EL (cell line): ENCODE measurements at places on chromosomes 2 and 18.

GRCh38 chr18:50313031-50313607, 25.6 kb upstream of the CXXC1 start:
- no peak for DNase-seq

- no peak for DNase-seq
Observed at GRCh38 chr2:120609826-120610395, 125.8 kb upstream of the GLI2 start.

GRCh38 chr18:25061395-25061794, 290.6 kb downstream of the ZNF521 start:
- DNase-seq: no peak

DNA sequence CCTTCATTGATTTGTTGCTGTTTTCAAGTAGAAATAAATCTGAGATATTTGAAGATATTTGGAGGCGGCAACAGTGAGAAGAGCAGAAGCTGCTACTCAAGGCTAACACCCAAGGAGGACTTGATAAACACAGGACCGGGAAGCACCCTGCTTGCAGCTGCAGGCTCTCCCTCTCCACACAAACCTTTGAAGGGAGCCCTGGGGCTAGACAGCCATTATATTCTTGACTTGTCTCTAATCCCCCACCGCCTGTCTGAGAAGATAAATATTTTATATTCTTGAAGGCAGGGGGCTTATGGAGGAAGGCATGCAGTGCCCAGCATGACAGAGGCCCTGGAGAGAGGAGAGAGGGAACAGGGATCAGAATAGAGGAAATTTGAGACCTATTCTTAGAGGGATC, 50.9 kb upstream of the SMAD2 start:
- no peak for DNase-seq

DNA sequence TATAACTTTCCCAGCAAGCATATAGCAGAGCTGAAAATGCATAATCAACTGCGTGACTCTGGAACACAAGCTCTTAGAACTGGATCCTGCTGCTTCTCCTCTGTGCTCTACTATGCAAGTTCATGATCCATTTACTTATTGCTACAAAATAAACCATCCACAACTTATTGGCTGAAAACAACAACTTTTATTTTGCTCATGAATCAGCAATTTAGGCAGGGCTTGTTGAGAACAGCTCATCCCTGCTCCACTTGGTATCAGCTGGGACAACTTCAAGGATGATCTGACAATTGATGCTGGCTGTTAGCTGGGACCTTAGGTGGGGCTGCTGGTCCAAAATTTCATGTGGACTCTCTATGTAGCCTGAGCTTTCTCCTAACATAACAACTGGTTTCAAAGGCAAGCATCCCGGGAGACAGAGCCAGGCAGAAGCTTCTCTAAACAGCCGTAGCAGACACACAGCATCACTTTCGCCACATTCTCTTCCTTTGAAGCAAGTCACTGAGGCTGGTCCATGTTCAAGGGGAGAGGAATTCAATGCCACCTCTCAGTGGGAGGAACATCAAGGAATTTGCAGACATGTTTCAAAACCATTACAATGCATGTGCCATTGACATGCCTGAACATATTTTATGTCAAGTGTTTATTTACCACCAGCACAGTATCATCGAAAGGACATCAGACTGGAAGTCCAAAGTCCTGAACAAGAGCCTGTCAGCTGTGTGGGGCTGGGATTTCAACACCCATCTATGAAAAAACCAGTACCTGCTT, 153.1 kb upstream of the PKDCC start:
- DNase-seq: no peak

GRCh38 chr2:182716650-182716979, 558 bp downstream of the DNAJC10 start:
- no peak for DNase-seq

DNA sequence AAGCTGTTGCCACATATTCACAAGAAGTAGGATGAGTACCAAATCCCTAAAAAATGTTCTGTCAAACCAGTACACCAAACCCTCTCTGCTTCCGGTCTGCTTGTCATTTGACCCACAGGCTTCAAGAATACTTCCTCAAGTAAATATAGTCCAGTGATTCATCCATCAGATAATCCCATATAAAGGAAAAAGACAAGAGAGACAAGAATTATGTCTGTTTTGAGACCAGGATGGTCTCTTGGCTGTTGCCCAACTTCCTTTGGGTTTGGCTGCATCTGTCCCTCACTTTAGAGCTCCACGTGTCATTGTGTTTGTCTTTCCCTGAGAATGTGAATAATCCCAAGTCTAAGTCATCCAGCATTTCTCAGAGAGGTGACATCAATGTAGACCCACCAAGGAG, 91.5 kb upstream of the NRP2 start:
- peak; percentile 72 for DNase-seq

- peak; percentile 70 for DNase-seq
Observed at GRCh38 chr2:163735685-163736432, at the start of gene FIGN. FIGN (minus strand) TSS chr2:163736008; CDS start chr2:163734927, 1,081 bp downstream.

- DNase-seq: no peak
Observed at GRCh38 chr18:34758378-34758948, 48.4 kb downstream of the DTNA start.

GRCh38 chr2:48532824-48533223, 2.9 kb downstream of the STON1 start:
- DNase-seq: no peak

GRCh38 chr2:134782792-134783191, 55.6 kb upstream of the ACMSD start:
- peak; percentile 26 for DNase-seq

DNA sequence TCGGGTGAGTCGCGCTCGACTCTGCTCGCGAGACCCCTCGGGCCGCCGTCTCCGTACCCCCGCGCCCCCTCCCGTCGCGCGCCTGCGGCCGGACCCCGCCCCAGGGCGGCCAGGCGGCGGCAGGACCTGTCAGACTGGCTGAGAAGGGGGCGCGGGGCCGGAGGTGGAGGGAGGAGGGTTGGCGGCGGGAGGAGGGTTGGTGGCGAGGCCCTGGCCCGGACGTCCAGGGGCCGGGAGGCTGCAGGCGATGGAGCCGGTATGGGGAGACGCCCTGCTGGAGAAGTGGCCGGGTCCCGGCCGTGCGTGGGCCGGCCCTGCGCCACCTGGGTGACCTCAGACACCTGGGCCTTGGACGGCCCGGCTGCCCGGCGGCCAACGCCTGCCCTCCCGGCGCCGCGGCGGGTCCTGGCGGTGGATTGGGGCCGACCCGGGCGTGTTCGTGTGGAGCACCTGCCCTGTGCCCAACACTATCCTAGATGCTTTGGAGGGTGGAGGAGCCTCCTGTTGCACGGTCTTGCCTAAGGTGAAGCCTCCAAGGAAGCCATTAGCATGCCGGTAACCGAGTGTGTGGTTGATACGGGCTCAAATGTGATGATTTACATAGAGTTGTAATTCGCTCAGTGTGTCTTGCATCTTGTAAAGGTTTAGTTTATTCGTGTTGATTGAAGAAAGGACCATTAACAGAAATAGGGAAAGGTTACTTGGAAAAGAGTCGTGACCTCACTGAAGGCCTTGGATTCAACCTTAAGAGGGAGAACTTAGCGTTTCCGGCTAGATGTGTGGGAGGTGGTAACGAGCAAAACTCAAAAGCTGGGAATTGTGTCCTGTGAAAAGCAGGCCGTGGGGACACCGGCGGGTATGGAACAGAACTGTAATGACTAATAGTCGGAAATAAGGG, 550 bp downstream of the MYL12B start:
- DNase-seq: peak; percentile 39

DNA sequence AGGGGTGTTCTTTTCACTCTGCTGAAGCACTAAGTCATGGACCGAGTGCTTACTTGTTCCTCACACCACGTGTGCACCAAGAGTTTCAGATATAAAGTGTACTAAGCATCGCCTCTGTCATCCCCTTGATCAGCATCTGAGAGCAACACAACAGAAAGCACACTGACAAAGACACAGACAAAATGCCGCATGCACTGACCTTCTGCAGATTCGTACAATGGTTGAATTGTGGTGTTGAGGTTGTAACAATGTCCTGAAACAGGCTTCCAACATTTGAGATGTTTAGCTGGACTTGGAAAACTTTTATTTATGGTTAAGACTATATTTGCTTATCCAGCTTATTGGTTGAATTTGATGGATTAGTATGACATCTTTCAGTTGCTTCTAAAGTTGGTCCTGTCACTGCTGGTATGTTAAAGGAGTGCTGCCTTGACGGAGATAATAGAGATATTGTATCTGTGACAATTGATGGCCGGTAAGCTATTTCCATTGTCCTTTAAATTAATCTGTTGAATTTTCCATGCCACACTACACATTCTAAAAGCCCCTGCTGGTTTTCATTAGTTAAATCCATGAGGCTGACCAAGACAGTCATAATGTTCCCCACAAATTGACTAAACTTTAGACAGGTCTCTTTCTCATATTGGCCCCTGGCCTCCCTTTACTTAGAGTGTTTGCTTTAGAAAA, 99.9 kb downstream of the CBLN2 start:
- DNase-seq: no peak

- peak; percentile 14 for DNase-seq
Observed at GRCh38 chr2:239433777-239434403, 33.1 kb upstream of the HDAC4 start.

DNA sequence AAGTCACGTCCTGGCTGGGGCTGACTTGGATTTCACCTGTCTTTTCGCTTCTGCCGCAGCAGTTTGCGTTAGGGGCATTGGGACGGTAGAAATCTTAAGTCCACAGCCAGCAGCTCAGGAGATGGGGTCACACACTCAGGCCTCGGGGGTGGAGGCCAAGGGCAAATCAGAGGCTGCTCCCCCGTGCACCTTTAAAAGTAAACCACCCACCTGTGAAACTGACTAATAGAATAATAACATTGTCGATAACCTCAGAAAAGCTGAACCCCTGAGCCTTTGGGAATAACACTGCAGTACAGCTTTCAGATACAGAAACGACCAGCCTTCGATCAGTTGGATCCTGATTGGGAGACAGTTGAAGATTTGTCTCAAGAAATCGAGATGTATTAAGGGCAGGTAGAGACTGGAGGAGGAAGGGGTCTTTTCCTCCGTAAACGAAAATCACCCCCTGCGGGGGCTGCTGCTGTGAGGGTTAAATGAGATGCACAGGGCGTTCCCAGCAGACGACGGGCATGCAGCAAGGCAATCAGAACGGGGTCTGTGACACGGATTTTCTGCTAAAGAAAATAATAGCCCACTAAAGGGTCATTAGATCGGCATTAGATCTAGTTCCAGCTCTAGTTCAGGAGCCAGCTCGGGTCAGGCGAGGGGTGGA, 16.4 kb upstream of the NFATC1 start:
- no peak for DNase-seq

- DNase-seq: peak; percentile 68
Observed at GRCh38 chr2:215712871-215713790, 277.3 kb upstream of the FN1 start.

DNA sequence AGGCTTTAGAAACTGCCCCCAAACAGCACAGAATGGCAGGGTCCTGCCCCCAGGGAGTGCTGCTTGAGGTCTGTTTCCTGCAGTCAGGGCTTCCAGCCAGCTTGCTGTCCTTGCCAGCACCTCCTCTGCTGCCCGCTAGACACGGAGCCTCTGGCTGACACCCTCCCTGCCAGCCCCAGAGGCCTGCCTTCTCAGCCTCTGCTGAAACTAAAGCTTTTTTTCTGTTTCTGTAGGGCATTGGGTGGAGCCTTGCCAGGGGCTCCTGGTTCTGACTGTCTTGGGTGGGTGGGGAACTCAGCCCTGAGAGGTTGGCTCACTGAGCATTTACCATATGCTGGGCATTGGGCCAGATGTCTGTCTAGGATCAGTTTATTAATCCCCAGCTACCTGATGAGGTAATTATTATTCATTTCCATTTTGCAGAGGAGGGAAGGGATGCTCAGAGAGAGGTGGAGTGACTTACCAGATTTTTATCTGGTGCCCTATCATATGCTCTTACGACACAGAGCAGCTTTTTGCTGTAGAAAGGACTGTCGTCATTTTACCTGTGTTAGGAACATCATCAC, 35.4 kb downstream of the INPP4A start:
- DNase-seq: peak; percentile 71

GRCh38 chr18:29154758-29155725, 978.1 kb upstream of the CDH2 start:
- peak; percentile 92 for DNase-seq

DNA sequence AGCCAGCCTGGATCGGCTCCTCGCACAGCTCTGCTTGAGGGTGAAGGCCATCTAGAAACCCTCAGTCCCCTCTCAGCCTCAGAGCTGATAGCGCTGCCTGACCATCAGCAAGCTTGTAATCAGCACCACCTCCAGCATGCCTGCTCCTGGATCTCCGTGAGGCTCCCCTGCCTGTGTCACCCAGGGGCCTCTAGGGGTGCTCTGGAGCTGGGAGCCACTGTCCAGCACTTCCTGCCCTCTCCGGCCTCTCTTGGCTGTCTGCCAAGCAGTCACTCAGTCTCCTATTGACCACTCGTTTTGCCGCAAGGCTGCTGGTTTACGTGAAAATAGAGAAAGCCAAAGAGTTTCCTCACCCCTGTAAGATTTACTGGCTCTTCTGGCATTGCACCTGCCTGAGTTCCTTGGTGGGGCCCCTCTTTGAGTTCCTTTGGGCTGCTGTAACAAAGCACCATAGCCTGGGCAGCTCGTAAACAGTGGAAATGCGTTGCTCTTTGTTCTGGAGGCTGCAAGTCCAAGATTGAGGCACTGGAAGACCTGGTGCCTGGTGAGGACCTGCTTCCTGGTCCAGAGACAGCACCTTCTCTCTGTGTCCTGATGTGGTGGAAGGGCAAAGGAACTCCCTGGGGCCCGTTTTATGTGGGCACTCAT, 17.9 kb downstream of the CAPN10 start:
- DNase-seq: peak; percentile 63

DNA sequence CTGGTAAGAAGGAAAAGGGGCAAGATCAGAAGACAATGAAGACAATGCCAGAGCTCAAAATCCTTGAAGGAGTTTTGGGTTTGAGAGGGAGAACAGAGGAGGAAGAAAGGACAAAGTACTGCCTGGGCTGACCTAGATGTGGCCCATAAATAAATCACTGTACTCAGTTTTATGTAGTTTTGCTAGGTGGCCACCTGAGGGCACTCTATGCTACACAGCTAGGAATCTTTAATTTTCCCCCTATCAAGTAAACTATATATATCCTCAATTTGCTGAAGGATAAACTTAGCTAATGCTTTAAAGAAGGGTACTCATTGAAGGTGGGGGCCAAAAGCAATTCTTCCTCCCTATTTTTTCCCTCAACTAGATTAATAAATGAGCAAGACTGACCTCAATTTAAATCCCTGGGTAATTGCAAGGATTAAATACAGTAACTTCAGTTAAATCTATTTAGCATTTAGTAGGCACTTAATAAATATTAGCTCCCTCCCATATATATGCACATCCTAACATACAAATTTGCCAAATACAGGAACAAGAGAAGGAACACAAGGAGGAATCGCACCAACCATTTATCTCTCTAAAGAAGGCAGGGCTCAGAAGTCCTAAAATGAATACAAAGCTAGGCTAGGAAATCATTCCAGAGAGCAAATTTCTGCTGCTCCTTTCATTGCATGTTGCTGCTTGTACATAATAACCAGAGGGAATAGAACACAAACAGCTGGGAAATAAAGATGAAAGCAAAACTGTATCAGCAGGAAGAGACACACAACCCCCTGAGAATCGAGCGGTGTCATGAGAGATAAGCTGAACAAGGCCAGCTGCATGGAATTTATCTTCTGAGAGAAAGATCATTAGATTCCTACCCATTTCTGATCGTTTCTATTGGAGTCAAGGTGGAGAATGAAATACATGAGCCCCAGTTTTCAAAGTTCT, 540.1 kb downstream of the NRXN1 start:
- peak; percentile 7 for DNase-seq
